Esophagus squamous epithelium (tissue), 5 donors: ENCODE measurements at places on chromosomes 7 and 10.

GRCh38 chr7:1007901-1008300 lies 24.9 kb downstream of the CYP2W1 start:
- no peak for DNase-seq

DNA sequence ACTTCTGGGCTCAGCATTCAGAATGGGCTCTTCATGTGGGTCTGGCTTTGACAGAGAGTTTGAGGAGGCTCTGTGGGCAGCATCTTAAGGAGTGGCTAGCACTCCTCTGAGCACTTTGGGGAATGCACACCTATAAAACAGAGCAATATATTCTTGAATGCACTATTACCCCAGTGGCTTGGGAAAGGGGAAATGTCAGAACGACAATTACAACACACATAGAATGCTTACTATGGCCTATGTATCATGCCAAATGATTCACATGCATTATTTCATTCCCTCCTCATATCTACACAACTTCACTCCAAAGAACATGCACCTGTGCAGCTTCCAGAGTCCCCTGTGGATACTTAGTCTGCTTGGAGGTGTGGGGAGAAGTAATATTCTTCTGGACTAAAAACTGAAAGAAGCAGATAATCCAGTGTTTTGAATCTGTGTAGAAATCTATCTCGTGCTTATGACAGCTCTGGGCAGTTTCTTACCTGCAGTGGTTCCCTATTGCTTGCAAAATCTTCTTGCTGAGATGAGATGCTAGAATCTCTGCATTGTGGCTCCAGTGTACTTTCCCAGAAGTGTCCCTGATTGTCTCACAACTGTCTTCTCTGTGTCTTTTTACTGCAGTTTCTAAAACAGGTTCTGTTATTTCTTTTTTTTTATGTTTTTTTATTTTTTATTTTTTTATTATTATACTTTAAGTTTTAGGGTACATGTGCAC lies 5.5 kb upstream of the MGAM start:
- DNase-seq, result no peak

DNA sequence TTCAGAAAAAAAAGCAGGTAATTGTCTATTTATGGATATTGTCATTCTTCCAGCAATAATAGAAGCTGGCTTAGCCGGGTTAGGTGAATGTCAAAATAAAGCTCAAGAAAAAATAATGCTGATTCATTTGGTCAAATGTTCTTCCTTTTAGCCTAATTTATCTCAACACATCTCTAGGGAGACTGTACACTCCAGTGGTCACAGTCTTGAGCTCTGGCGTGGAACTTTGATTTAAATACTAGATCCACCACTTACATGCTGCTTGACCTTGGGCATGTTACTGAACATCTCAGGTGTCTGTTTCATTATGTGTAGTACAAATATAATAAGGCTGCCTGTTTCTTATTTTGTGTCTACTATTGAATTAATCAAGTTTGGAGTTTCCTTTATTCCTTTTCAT lies 22.0 kb downstream of the PRTFDC1 start:
- DNase-seq, result no peak

DNA sequence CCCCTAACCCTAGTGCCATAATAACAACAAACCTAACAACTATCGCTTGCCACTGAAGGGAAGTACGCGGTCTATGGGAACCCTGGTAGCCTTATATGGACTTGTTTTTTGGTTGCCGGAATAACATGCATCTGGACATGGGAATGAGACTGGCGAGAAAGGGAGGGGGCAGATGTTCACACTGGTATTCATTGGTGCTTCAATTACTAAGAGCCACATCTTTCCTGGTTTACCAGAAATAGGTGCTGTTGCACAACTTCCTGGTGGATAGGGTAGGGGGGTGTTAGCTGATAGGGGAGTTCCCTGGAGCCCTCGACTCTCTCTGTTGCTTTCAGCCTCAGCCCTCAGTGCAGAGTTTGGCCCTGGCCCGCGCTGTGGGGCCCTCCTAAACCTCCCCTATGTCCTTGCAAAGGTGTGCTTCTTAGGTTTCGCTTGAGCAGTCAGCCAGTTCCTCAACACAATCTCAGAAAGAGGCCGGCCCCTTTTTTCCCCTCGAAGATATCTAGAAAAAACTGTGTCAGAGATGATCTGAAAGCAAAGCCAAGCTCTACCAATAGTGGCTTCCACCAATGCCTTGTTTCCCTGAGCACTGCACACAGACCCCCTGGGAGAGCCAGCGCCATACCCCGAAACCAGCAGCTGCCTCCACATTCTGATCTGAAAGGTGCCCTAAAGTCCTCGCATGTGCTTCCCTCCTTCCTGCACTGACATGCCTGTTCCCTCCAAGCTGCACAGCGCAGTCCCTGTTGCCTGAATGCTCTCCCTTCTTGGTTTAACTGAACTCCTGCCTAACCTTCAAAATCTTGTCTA lies 13.5 kb downstream of the TBXAS1 start:
- no peak for DNase-seq

- no peak for DNase-seq
Measured at GRCh38 chr10:48745662-48746245, 61.1 kb downstream of the WDFY4 start.

GRCh38 chr7:149860821-149861727 lies 12.7 kb upstream of the ATP6V0E2 start:
- DNase-seq, result no peak

GRCh38 chr7:25894002-25894901 lies 257.7 kb upstream of the NFE2L3 start:
- no peak for DNase-seq

- no peak for DNase-seq
Measured at GRCh38 chr7:27661811-27662489, 733 bp downstream of the HIBADH start.

GRCh38 chr7:27346531-27347275 lies 104.1 kb downstream of the EVX1 start:
- no peak for DNase-seq

DNA sequence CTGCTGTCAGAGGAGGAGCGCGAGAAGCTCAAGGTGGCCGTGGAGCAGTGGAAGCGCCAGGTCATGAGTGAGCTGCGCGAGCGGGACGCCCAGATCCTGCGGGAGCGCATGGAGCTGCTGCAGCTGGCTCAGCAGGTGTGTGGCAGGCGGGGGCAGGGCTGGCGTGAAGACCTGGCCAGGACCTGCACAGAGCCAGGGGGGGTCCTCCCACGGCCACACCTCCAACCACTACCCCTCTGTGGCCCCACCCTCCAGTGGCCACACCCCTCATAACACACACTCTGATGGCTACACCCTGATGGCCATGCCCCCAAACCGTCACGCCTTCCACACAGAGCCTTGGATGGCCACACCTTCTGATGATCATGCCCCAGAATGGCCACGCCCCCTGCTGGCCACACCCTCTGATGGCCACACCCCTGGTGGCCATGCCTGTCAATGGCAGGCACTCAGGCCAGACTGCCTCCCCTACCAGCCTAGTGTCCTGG lies 23.4 kb upstream of the DPYSL4 start:
- DNase-seq, result no peak

DNA sequence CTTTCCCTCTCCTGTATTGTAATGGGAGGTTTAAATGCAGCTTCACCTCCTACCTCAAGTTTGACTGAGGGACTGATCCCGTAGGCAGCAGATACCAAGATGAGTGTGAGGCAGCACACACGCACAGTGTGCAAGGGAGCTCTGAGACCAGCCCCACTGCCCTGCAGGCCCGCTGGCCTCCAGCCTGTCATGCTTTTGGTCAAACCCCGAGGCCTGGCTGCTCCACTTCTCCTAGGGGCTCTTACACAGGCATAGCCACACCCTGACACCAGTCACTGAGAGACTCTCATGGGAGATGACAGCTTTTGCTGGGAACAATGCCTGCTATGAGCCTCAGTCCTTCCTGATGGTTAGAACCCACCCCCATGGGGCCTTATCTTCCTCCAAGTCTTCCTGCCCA lies 27.6 kb downstream of the DRGX start:
- no peak for DNase-seq

DNA sequence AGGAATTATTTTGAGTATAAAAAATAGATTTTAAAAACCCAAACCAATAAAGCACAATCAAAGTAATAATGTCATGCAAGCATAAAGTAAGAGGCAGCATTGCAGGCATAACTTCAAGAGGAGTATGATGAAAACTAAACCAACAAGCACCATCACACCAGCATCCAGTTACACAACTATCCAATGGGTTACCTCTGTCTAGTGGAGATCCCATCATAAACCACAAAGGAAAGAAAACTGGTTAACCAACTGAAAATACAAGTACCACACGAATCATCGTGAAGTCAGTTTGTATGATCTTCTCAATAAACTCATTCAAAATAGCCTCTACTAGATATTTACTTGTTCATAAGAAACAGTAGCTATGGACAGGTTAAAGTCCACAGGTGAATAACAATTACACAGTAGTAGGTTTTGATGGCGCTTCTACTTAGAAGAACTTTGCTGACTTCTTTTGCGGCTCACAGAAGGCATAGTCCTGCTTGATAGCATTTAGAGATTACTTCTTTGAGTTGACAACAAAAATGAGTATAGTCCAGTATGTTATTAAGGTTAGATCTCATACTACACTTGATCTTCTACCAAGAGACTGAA lies 116.6 kb downstream of the MICU1 start:
- DNase-seq, result no peak

- DNase-seq, result no peak
Measured at GRCh38 chr10:23414658-23415057, 24.2 kb upstream of the OTUD1 start.

DNA sequence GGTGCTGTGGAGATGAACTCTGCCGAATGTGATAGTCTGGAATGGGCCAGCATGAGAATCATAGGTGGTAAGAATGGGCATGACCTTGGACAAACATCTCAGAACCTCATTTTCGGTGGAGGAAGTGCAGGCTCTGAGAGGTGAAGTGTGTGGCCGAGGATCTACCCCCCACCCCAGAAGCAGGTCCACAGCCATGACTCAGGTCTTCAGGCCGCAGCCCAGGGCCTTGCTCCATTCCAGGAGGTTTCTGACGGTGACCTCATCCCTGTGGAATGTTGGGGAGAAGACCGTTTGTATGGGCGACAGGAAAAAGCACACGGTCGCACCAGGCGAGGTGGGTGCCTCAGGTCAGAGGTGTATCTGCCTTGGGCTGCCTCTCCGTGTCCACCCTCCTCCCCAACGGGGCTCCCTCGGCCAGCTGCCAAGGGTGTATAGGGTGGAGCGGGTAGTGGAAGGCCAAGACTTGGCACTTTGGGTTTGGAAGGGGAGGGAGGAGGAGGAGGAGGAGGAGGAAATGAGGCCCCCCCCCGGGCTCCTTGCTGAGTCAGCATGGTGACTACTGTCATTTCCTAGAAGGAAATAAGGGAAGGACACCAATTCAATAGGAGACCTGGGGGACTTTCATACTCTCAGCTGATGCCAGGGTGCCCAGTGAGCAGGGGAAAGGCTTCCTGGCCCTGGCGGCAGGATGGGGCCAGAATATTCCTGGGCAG lies 168.0 kb upstream of the RHEB start:
- DNase-seq, result no peak

GRCh38 chr7:2154831-2155230 lies 77.9 kb downstream of the MAD1L1 start:
- no peak for DNase-seq

DNA sequence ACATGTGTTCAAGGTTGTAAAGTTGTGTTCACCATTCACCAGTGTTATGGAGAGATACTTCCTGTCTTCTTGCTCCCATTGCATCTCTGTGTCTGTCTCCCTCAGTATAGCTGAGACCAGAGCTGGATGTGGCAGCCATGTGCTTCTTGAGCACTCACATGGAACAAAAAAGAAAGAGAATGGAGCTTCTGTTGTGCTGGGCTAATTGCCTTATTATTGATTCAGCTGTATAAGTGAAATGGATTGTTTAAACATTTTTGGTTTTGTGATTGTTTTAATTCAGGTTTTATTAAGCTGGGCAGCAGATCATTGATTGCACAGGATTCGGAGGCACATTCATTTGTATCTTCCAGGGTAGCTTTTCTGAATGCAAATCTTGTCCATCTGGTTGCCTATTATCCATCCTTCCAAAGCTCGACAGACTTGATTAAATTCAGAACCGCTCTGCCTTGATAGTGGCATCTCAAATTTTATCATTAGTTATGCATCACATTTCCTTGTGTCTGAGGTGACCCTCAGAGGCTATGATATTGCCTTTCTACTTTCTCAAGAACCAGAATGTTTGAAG lies 119.9 kb downstream of the CCNY start:
- DNase-seq, result no peak

DNA sequence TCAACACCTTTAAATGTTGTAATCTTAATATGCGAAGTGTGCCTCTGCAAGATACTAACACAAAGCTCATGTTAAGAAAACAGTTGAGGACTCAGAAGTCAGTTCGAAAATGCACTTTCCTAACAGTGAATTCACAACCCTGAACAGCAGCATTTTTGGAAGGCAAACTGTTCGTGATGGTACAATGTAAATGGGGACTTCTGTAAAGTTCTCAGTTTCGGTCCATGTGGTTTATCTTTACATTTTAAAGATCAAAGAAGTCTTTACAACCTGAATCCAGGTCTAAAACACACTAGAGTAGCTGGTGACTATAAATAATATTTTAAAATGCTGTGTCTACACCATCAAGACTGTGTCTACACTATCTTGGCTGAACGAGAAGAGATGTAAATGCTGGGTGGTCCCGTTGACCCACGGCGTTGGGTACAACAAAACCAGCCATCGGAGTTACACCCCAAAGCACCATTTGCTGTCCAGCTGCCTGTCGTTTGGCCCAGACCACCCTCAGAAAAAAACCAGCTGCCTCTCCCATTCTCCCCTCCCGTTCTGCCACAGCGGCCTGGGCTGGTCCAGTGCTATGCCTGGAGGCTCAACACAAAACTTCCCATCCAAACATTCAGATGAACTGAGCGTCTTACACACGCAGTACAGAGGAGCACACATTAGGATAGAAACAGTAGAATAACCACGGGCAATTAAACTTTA lies 42.9 kb downstream of the MKI67 start:
- no peak for DNase-seq

GRCh38 chr7:44754802-44755697 lies 6.4 kb downstream of the ZMIZ2 start:
- no peak for DNase-seq

DNA sequence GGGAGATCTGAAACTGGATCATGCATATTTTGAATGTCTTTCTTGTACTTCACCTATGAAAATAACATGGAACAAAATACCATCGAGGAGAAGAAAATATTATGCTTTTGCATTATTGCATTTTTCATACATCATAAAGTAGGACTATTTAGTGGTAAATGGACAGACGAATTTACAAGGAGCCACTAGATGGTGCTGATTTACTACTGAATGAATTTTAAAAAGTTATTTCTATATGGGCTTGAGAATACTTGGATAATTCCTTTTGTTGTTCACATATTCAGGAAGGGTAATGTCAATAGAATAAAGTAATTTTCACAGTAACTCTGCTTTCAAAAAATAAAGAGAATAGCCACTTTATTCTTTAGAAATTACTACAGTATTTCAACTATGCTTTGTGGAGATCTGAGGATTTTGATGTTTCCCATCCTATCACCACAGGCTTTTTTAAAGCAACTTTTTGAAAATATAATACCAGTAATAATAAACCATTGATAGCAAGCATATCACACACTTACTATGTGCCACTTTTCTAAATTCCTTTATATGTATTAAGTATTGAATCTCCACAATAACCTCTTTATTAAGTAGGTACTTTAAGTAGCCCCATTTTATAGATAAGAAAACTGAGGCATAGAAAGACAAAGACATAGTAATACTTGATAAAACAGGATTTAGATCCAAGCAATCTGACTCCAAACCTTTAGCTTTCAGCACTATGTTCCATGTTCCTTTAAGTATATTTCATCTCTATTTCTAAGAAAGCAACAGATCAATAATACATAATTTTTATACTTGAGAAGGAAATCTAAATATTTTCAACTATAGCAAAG lies 38.6 kb downstream of the NEBL start:
- DNase-seq, result no peak
